ENCODE measurements at places on chromosomes 7 and 10. TPM values are rescaled to one million over a fixed set of nuclear protein-coding genes. Genes with fewer than 3 reads are reported as not detected.
A peak's percentile ranks its signal among the peaks of the same experiment; 100 is the strongest.

- no peak overlapping the region for H3K27ac ChIP-seq
- H3K4me1 ChIP-seq: no peaks in the 10 kb centered on the region
- no peaks in the 10 kb centered on the region for H3K27me3 ChIP-seq
- no peaks in the 10 kb centered on the region for H3K36me3 ChIP-seq
Observed at GRCh38 chr7:151448261-151449252, 8.6 kb upstream of the CRYGN start.

DNA sequence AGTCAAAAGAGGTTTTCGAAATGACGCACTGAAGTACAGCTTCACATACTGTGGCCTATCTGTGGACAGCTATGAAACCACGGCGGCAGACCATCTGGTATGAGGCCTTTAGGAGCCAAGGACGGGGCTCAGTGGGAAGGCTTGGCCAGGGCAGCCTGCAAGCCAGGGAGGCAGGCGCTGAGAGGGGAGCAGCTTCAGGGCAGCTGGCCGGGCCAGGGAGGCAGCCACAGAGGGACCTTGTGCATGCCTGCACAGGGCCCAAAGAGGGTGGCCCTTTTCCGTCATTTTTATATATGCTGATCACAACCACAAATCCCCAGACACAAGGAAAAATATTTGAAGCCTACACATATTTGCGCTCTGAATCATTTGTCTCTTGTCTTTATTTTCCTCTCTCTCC is 13.5 kb downstream of the CALD1 start:
- no peak overlapping the region for H3K27ac ChIP-seq
- no peaks in the 10 kb centered on the region for H3K27me3 ChIP-seq
- no peak overlapping the region for H3K4me3 ChIP-seq
- H3K4me1 ChIP-seq: no peaks in the 10 kb centered on the region
- H3K36me3 ChIP-seq: no peaks in the 10 kb centered on the region

GRCh38 chr10:3229815-3230214 is 57.2 kb upstream of the PITRM1 start:
- H3K4me1 ChIP-seq: no peaks in the 10 kb centered on the region
- no peak overlapping the region for H3K4me3 ChIP-seq
- no peaks in the 10 kb centered on the region for H3K27me3 ChIP-seq
- H3K36me3 ChIP-seq: no peaks in the 10 kb centered on the region
- no peak for DNase-seq
- no peak overlapping the region for H3K27ac ChIP-seq

- no peaks in the 10 kb centered on the region for H3K4me1 ChIP-seq
- peaks cover 8% of the 10 kb centered on the region for H3K36me3 ChIP-seq
Observed at GRCh38 chr7:2437136-2437535, 33.7 kb downstream of the CHST12 start.

GRCh38 chr7:44673324-44673723 is 66.9 kb downstream of the OGDH start:
- no peaks in the 10 kb centered on the region for H3K27me3 ChIP-seq
- H3K4me3 ChIP-seq: no peak overlapping the region
- peaks cover 40% of the 10 kb centered on the region for H3K36me3 ChIP-seq
- peaks cover 3% of the 10 kb centered on the region for H3K4me1 ChIP-seq
- DNase-seq: no peak

DNA sequence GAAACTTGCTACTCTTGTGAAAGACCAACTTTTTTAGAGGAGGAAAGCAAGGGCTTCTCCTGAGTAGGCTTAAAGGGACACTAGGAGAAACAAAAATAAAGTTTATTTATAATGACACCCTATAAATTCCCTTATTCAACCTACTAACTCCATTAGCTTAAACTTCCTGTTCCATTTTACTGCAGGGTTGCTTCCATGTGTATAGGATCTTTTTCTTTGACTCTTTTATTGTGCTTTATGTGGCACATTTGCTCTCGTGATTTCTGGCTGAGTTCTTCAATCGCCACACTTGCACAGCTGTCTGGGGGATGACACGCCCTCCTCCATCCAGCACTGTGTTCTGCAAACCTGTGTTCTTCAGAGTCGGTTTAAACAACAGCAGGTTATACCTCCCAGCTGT is 225.7 kb upstream of the NPVF start:
- H3K36me3 ChIP-seq: no peaks in the 10 kb centered on the region
- H3K27me3 ChIP-seq: no peaks in the 10 kb centered on the region
- H3K4me1 ChIP-seq: peaks cover 9% of the 10 kb centered on the region
- H3K4me3 ChIP-seq: no peak overlapping the region
- no peak overlapping the region for H3K27ac ChIP-seq

- H3K27me3 ChIP-seq: no peaks in the 10 kb centered on the region
- no peaks in the 10 kb centered on the region for H3K36me3 ChIP-seq
- H3K4me1 ChIP-seq: no peaks in the 10 kb centered on the region
Observed at GRCh38 chr10:132538790-132539421, 1.3 kb downstream of the INPP5A start.

GRCh38 chr7:149791-150636 is 42.4 kb upstream of the FAM20C start:
- H3K27me3 ChIP-seq: no peaks in the 10 kb centered on the region
- H3K4me3 ChIP-seq: peak overlapping the region; percentile 51
- H3K27ac ChIP-seq: peak overlapping the region; percentile 94
- H3K36me3 ChIP-seq: no peaks in the 10 kb centered on the region
- H3K4me1 ChIP-seq: peaks cover 13% of the 10 kb centered on the region

GRCh38 chr10:89582022-89582421 is 46.6 kb upstream of the SLC16A12 start:
- H3K4me1 ChIP-seq: no peaks in the 10 kb centered on the region
- H3K27me3 ChIP-seq: no peaks in the 10 kb centered on the region
- H3K4me3 ChIP-seq: no peak overlapping the region
- no peak for DNase-seq

DNA sequence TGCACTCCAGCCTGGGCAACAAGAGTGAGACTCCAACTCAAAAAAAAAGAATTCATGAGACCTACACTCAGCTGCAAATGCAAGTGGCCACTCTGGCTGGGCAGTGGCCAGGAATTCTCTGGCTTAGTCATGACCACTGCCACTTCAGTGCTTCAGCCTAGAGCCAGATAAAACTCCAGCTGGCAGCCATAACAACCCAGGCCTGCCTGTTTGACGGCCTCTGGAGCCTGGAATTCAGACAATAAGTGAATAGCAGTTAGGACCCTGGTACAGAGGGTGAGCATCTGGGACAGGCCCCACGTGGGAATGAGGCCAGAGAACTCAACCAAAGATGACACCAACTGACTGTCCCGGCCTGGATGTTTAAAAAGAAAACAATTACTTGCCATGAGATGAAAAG is 18.9 kb downstream of the RCC1L start:
- no peak overlapping the region for H3K27ac ChIP-seq
- no peaks in the 10 kb centered on the region for H3K27me3 ChIP-seq
- H3K36me3 ChIP-seq: peaks cover 40% of the 10 kb centered on the region

GRCh38 chr7:1095621-1096155 is 7.8 kb downstream of the GPER1 start:
- H3K4me1 ChIP-seq: peaks cover 2% of the 10 kb centered on the region
- no peak overlapping the region for H3K27ac ChIP-seq
- no peaks in the 10 kb centered on the region for H3K27me3 ChIP-seq
- no peak overlapping the region for H3K4me3 ChIP-seq

GRCh38 chr7:104272767-104273384 is 55.5 kb upstream of the LHFPL3 start:
- no peaks in the 10 kb centered on the region for H3K4me1 ChIP-seq
- H3K27ac ChIP-seq: no peak overlapping the region
- no peak for DNase-seq

The NPC1L1 gene
- 0.88 TPM for total RNA-seq

The CABCOCO1 gene
- total RNA-seq: 2.3 TPM

The NME8 gene
- 0.44 TPM for total RNA-seq
